ENCODE measurements at places on chromosomes 7 and 10.

DNA sequence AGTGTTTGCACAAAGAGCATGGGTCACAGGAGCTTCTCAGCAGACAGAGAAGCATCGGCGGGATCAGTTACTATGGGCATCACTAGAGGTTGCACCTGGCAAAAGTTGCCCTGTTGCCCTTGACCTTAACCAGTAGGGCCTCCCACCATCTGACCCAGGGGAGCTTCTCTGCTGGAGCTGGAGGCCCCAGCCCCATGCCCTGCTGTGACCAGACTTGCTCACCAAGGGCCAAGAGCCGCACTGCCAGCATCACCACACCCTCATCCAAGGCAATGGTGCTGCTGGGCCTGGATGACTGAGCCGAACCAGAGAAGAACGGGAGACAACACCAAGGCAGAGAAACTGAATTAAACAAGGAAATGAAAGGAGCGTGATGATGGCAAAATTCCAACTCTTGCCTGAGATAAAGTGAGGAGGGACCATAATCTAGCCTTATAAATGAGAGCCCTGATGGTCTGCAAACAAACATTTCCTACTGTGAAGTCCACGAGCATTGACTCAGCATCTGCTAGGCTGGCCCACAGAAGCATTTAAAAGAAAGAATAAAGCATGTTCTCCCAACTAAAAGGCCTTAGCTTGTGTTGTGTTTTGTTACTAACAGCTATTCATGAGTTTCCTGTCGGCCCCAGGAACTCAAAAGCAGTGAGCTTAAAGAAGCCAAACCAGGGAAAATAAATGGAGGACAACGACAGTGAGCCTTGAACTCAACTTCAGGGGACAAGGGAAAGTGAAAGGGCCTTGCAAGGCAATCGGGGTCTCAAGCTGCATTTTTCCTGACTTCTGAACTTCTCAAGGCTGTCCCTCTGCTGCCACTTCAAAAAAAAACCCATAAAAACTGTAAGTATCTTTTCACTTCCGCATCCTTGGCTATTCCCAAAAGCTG, 60.4 kb downstream of the AFAP1L2 start:
- no peak for DNase-seq

DNA sequence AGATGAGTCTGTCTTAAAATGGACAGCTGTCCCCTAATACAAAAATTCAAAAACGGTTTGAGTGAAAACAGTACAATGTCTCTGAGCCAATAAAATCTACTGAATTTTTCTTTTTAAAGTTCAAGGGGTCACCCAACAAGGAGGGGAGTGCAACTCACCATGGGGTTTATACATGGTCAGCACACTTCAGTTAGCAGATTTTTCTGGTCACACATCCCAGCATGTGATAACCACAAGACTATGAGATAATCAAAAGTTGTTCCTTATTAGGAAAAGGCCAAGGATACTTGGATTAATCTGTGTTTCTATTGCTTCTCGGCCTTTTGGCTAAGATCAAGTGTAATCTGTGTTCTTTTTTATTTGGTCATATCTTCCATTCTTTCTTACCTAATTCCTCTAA, 31.6 kb downstream of the ABCB5 start:
- DNase-seq: no peak

- no peak for DNase-seq
These were observed 32.9 kb downstream of the CDC123 start for GRCh38 chr10:12228851-12229250.

DNA sequence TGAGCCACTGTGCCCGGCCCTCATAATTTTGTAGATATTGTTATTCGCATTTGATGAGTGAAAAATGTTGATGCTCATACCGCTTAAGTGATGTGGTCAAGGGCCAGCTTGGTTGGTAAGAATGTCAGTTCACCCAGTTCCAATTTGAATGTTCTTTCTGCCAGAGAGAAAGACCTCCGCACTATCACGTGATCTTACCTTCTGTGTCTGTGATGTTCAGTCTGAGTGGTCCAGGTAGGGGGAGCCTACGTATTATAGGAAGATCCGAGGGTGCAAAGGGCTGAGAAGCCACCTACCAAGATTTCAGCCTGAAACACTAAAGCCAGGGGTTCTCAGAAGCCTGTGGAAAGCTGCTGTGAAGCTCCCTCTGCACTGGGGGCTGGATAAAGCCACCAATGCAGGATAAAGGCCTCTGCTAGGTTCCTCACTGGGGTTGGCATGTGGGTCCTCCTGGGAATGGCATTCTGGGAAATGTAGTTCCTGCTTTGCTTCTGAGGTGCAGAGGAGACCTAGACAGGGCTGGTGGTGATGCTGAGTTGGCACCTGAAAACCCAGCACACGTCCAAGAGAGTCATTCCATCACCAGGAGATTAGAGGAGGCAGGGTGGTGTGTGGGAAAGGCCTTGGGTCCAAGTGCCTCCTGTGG, 64.7 kb upstream of the AOAH start:
- no peak for DNase-seq

- no peak for DNase-seq
These were observed 722.6 kb downstream of the GRID1 start for GRCh38 chr10:85643845-85644525.
